ENCODE measurements at places on chromosomes 7 and 10.
A peak's percentile ranks its signal among the peaks of the same experiment; 100 is the strongest.

GRCh38 chr7:130960208-130960988, 226.4 kb upstream of the KLF14 start:
- DNase-seq: peak; percentile 97

DNA sequence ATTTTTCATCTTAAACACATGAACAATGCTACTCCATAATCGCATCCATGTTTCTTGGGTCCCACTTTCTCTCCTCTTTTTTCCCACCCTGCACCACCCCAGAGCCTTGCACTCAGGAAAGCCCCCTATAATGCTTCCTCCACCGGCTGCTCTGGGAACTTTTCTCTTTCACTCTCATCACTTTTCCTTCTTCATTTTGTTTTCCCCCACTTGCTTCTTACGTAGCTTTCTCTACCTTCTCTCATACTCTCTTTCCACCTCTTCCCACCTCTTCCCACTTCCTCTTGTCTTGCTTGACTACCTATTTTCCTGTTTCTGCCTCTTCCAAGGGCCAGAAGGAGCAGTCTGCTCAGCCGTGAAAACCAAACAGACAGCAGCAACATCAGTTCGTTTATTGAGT, 229.5 kb upstream of the RHOBTB1 start:
- DNase-seq: no peak

DNA sequence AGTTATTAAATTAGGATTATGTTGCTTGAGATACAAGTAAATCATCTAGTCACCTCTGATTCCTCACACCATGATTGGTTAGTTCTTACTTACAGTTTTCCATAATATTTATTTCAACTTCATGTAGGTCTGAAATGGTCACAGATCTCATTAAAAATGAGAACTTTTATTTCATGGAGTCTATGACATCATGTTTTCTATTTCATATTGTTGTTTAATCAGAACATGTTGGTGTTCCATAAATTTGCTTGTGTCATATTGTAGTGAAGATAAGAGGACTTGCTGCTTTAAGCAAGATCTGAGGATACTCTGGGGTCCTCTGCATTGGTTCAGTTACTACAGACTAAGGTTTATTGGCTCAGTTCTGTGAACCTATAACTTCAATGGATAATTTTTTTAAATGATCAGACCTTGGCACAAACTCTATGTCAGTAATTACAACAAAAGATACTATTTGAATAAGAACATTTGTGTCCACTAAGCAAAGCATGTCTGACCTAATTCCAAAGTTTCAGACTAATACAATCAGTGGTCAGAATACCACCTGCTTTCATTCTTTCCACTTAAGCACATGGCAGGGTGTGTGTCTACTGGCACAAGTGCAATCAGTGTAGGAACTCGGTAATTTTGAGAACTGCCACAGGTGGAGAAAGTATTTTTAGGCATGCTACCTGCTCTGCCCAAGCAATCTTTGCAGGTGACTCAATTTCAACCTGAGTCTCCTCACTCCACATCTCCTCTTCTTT, 68.5 kb downstream of the CCDC71L start:
- no peak for DNase-seq

DNA sequence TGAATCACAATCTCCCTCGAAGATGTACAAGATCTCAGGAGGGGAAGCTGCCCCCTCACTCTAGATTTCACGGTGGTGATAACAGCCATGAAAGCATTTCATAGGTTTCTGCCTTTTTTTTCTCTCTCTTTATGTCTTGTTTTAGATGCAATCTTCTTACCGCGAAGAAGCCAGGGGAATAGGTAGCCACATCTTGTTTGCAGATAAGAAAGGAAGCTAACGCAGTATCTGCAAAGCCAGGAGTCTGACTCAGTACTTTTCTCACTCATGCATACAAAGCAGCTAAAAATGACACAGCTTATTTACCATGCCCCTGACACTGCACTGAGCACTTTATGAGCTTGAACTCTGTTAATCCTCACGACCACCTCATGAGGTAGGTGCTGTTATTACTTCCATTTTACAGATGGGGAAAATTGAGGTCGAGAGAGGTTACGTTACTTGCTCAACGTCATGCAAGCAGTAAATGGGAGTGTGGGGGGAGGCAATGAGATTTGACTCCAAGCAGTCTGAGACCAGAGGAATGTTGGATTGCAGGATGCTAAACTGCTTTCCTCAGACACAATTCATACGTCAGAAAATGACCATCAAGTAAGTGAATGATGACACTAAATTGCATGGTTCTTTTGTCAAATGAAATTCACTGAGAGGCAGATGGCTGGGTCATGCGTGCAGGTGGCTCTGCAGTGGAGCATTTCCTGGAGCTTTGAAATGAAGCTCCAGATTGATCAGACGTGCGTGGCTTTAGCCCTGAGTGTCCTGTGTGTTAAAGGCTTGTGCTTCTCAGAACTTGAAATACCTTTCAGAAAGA, 3.3 kb downstream of the MAP3K8 start:
- no peak for DNase-seq

DNA sequence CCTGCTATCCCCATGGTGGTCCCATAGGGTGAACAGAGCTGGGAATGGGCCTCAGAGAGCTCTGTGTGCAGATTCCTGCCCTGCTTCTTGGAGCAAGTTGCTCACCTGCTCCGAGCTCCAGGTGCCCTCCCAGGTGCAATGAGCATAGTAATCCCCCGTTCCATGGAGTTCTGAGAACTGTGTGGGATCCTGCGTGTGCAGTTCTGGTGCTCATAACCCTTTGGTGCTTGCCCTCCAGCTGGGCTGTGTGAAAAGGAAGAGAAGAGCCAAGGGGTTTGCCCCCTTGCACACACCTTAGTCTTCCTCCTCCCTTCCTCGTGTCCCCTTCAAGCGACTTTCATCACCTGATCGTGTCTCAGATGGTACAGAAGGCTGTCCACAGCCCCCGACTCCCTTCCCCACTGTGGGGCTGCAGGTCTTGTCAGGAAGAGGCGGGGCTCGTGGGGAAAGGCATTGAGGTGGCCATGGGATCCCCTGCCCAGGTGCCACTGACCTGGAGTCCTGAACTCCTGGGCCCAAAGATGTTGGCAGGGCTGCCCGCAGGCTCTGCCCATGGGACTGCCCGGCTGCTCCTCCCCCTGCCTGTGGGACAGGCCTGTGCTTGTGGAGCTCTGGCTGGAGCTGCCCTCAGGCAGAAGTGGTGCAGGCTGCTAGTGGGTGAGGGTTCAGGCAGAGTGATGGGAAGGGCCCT, 21.9 kb upstream of the ZNF488 start:
- no peak for DNase-seq
